Lung (tissue), 17 donors: ENCODE measurements at places on chromosomes 3 and 15. TPM values are rescaled to one million over a fixed set of nuclear protein-coding genes. Genes with fewer than 3 reads are reported as not detected.

- no peaks in the 10 kb centered on the region for H3K4me1 ChIP-seq
- no peak for DNase-seq
- H3K36me3 ChIP-seq = no peaks in the 10 kb centered on the region
- H3K4me3 ChIP-seq = no peak overlapping the region
These were observed 319.9 kb downstream of the NAALADL2 start for GRCh38 chr3:175179055-175179454.

DNA sequence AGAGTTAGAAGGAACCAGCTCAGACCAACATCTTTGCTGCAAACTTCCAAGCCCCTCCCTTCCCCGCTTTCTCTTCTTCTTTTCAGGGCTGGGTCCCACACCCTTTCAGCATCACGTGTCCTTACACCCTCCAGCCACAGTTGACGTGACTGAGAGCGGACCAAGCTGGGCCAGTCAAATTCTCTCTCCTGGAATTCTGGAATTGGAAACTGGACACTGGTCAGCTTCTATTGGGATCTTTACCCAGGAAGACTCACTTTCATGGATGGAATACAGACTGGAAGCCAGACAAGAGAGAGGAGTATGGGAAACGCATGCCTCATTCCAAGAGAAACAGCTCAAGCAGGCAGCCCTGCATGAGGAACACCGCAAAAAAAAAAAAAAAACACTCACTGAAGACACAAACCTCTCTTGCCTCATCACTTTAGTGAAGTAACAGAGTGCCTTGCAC is 12.4 kb upstream of the TPM1 start:
- H3K36me3 ChIP-seq = no peaks in the 10 kb centered on the region
- no peak overlapping the region for H3K4me3 ChIP-seq
- H3K4me1 ChIP-seq = no peaks in the 10 kb centered on the region
- no peak overlapping the region for H3K27ac ChIP-seq

GRCh38 chr3:13163848-13164382 is 90.7 kb upstream of the IQSEC1 start:
- no peak overlapping the region for H3K27ac ChIP-seq
- no peak for DNase-seq
- H3K36me3 ChIP-seq = no peaks in the 10 kb centered on the region
- no peak overlapping the region for H3K4me3 ChIP-seq
- no peaks in the 10 kb centered on the region for H3K4me1 ChIP-seq
- no peaks in the 10 kb centered on the region for H3K27me3 ChIP-seq

- H3K4me1 ChIP-seq = peaks cover 24% of the 10 kb centered on the region
- H3K4me3 ChIP-seq = no peak overlapping the region
- H3K27ac ChIP-seq = no peak overlapping the region
These were observed 336.1 kb downstream of the FOXP1 start for GRCh38 chr3:71247221-71247957.

- no peak for DNase-seq
- no peaks in the 10 kb centered on the region for H3K36me3 ChIP-seq
- H3K4me1 ChIP-seq = no peaks in the 10 kb centered on the region
- no peak overlapping the region for H3K4me3 ChIP-seq
These were observed 543.0 kb upstream of the KCNMB2 start for GRCh38 chr3:177992993-177993970.

- H3K27me3 ChIP-seq = peaks cover 24% of the 10 kb centered on the region
- H3K4me1 ChIP-seq = peaks cover 6% of the 10 kb centered on the region
- DNase-seq = no peak
These were observed 2.1 kb downstream of the CHST13 start for GRCh38 chr3:126525853-126526667.

- no peaks in the 10 kb centered on the region for H3K4me1 ChIP-seq
- DNase-seq = no peak
- H3K36me3 ChIP-seq = no peaks in the 10 kb centered on the region
- H3K27me3 ChIP-seq = no peaks in the 10 kb centered on the region
- H3K4me3 ChIP-seq = no peak overlapping the region
- H3K27ac ChIP-seq = no peak overlapping the region
These were observed 80.3 kb upstream of the CCDC80 start for GRCh38 chr3:112721231-112721630.

DNA sequence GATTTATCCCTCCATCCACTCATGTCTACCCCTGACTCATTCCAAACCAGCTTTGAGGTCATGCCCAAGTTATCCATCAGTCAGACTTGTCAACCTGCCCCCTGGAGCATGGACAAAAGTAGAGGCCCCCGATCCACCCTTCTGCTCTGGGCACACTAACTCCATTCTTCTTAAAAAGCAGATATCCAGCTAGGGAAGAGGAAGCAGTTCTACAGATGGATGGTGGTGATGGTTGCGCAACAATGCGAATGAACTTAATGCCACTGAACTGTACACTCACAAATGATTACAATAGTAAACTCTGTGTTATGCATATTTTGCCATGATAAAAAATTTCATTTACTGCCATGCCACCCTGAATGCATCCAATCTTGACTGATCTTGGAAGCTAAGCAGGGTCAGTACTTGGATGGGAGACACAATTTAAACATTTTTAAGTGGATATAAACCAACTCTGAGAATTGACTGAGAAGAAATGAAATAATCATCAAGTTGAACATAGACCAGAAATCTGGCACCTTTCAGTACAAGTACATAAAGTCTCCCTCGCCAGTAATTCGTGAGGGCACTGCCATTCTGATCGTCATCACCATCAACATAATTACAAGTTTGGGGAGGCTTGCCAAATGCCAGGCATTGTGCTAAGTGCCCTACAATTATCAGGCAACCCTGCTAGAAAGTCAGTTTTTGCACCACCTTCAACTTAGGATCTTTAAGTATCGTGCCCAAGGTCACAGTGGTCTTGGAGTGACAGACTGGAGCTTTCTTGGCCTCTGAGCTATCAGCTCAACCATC is 124.8 kb downstream of the ATP10A start:
- no peaks in the 10 kb centered on the region for H3K27me3 ChIP-seq
- H3K4me1 ChIP-seq = no peaks in the 10 kb centered on the region
- no peaks in the 10 kb centered on the region for H3K36me3 ChIP-seq
- DNase-seq = no peak

DNA sequence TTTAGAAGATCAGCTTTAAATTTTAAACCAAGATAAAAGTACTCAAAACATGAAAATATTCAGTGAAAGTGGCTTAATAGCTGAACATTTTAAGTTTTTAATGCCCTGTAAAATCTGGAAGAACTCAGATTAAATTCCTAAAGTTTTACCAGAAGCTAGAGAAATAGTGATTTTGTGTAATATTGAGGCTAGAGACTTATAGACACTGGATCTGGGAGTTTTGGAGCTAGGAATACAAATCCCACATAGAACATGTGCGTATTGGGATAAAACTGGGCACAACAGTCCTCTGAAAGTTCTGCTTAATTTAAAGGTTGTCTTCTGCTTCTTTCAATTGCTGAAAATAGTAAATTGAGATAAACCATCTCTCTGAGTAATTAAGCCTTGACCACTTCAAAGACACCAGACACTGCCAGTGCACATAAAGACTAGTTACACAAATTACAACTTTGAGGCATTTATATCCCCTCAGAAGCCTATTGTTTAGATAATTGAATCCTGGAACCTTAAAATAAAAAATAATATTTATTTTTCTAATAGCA is 1382.5 kb downstream of the OTOL1 start:
- H3K4me1 ChIP-seq = no peaks in the 10 kb centered on the region
- H3K27ac ChIP-seq = no peak overlapping the region
- no peaks in the 10 kb centered on the region for H3K36me3 ChIP-seq
- DNase-seq = no peak

Gene SNRPA1
- 46.7 TPM for total RNA-seq

Gene C3orf22
- total RNA-seq = 0.28 TPM
